ENCODE measurements at places on chromosomes 11 and 22. TPM values are rescaled to one million over a fixed set of nuclear protein-coding genes. Genes with fewer than 3 reads are reported as not detected.

DNA sequence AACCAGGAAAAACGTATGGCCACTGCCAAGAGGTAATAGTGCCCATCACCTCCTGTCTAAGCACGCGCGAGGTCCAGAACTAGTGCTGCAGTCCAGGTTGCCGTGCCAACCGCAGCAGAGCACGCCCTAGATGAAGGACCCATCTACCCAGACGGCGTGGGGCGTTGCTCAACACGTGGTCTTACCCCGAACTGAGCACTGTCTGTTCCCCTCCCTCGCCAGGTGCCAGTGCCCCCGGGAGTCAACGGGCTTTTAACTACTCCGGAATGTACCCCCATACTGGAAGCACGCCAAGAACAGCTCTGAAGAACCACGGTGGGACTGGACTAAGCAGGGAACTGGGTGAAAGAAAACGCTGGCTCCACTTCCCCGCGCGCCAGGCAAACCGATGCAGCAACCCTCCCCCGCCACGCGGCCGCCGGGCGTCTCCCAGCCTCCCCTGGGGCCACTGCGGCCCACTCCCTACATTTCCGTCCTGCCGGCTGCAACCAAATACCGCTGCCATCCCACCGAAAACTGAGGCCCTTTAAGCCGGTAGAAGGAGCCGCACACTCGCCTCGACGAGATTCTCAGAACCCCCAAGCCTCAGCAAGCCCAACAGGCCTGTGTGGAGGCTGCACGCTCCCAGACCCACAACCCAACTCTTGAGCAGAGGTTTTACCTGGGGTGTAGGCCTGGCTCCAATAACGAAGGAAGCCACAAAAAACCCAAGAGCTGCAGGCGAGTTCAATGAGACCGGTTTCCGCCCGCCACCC, at the start of gene HSPA8:
TSS of gene HSPA8 (minus strand) at position 734 of the 755 bp plus-strand sequence. CDS start 812 bp downstream, outside the sequence.
- no peak for DNase-seq

- no peak for DNase-seq
Measured at GRCh38 chr22:48167238-48167637, 1404.8 kb downstream of the TBC1D22A start.

DNA sequence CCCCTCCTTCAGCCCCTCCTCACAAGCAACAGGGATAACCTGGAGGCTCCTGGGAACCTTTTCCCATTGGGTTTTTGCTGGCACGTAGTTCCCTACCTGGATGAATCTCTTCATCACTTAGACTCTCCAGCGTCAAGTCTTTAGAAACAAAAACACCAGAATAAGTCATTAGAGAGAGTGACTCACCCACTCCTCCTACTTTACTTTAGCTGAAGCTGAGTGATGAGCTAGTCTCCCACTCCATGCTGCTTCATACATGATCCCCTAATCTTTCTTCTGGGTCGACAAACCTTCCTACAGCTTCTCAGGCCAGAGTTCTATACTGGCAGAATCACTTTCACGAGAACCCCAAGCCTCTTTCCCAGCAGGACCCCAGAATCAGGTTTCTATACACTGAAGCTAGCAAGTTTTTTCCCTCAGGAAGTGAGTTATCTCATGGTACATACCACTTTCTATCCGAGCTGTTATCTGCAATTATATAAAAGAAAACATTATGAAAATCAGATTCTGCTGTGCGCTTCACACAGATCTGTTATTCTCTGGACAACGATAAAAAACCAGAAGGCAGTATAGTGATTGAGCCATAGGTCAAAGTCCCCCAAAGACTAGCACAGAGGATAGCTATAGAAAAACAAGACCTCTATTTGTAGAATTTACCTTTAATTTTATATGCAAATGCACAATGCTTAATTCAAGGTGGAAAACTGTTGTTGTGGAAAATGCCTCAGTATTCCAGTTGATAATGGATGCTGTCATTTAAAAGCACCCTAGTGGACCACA, 18.7 kb downstream of the DRICH1 start:
- DNase-seq, result no peak

GRCh38 chr11:34502949-34503348, 10.6 kb downstream of the ELF5 start:
- no peak for DNase-seq

DNA sequence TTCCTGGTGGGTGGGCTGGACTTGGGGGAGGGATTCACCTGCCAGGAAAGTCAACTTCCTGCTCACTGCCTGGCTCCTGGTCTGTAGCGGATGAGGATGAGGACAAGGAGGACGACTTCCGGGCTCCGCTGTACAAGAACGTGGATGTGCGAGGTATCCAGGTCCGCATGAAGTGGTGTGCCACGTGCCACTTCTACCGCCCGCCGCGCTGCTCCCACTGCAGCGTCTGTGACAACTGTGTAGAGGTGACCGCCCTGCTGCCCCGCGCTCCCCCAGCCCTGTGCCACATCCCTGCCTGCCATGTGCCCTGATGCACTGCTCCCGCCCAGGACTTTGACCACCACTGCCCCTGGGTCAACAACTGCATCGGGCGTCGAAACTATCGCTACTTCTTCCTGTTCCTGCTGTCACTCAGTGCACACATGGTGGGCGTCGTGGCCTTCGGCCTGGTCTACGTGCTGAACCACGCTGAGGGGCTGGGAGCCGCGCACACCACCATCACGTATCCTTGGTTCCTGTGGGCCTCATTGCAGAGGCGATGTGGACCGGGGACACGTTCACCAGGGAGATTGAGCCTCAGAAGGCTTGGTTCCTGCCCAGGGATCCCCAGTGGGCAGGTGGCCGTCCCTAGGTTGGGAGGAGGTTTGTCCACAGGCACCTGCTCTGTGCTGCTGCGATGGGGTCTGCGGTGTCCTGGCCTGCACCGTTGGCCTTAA, 7.9 kb downstream of the ZDHHC8 start:
- DNase-seq, result no peak

GRCh38 chr11:1515082-1516060, 28.8 kb upstream of the MOB2 start:
- no peak for DNase-seq

GRCh38 chr22:21902296-21903087, 35.0 kb upstream of the MAPK1 start:
- DNase-seq, result no peak

DNA sequence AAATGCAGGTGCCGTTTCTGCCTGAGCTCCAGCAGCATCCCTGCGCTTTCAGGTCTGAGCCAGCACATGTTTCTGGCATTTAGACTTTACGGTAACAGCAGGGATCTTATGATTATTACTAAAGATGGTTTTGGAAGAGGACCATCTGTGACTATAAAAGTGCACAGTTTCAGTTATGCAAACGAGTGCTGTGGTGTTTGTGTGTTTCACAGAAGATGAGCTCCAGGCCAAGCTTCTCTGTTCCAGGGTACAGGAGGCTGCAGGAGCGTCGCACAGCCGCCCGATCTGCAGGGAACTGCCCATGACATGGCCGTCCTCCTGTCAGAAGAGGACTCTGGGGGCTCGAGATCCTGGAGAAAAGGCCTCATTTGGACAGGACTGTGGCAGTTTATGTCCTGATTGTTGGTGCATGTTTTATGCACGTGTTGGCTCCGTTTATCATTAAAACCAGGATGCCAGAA, 297.3 kb downstream of the TBC1D22A start:
- no peak for DNase-seq

- DNase-seq, result peak; percentile 15
Measured at GRCh38 chr22:22397292-22397870, 111.2 kb downstream of the ZNF280B start.

DNA sequence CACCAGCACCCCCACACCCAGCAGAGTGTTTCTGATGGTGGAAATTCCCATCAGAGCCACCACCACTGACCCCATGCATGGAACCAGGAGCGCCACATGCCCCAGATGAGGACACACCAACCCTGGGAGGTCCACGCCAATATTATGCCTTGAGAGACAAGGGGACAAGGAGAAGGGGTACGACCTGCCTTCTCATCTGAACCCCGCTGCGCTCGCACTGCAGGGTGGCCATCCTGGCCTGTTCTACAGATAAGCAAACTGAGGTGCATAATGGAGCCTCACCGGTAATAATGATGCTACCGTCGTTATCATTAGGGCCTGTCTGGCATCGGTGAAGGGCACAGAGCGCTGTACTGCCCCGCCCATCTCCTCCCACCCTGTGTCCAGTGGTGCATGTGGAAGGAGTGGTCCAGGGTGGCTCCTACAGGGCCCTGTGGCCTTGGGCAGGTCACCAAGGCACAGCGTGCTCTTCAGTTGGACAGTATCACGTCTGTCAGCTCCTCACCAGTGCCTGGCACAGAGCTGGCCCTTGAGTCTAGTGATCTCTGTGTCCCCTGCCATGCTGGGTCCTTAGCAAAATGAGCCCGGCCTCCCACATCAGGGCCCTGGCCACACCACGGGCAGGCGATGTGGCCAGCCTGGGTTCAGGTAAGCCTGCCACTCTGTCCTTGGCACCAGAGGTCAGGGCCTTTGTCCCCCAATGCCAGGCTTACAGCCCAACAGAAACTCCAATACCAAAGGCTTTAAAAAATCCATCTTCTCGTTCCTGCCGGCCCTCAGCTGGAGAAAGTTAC, 92.2 kb downstream of the PHF21B start:
- DNase-seq, result no peak

DNA sequence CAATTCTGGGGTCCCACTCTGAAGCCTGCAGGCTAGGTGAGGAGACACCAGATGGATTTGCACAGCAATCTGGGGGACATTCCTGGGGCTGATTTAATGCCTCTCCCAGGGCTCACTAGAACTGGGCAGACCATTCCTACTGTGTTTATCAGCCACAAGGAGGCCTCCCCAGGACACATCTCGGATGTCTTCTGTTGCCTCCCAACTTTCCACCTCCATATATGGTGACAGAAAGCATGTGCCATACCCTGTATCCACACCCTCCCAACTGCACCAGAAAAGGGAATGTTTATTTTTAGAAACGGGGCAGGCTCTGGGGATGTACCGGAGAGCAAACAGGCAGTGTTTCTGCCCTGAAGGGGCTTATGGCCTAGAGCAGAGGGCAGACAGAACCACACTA, 181.8 kb downstream of the CSNK2A3 start:
- no peak for DNase-seq

GRCh38 chr11:16015741-16016467, 340.4 kb downstream of the SOX6 start:
- DNase-seq, result no peak

GRCh38 chr22:41302811-41303210, 1.5 kb downstream of the ZC3H7B start:
- DNase-seq, result no peak

DNA sequence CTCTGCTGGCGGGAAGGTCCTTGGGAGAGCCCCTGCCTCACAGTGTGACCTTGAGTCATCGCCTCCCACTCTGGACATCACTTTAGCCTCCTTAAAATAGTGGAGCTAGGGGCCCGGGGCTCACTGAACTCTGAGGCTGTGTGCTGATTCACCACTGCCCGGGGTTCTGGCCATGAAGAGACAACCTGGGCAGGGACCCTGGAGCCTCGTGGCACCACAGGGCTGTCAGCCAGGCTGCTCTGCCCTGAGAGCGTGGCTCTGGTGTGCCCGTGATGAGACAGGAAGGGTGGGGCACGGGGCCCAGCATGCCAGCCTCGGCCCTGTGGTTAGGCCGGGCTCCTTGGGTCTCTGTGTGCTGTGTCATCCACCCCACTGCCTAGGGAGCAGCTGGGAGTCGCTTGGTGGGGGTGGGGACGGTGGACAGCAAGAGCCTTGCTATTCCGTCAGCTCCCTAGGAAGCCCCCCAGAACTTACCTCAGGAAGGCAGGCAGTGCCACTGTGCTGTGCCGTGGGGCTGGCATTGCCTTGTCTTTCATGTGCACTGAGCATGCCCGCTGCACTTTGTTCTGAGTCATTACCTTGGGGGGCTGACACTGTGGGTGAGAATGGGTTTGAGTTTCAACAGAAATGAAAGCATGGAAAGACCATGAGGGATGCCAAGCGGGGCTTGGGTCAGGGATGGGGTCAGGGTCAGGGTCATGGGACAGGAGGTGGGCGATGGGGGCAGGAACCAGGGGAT, 31.7 kb downstream of the TPCN2 start:
- DNase-seq, result no peak

DNA sequence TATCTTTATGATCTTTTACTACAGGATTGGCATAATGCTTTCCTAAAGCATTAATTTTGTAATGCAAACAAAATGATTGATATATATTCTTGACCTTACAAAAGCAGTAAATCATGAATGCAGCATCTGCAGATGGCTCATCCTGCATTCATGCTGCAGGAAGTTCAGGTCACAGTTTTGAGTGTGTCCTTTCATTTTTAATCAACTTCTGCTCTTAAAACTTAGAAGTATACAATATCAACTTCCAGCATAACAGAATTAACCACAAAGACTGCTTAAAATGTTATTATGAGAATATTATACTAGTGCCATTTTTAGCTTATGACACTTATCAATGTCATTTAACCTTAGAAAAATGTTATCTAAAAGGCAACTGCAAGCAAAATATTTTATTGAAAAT, 54.0 kb downstream of the SLC36A4 start:
- no peak for DNase-seq

DNA sequence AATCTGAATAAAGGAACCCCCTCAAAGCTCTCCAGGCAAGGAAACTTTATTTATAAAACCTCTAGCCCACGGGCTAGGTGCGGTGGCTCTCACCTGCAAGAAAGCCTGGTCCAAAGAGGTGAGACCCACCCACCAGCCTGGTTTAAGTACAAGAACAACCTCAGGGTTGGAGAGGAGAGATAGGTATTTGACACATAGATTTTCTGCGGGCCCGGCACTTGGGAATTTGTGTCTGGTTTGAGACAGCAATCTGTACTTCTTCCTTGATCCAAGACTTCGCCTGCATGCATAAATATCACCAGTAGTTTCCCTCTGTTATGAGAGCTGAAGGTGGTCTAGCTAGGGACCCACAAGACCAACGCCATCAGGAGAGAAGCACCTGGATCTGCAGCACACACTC, 73.2 kb upstream of the CAPRIN1 start:
- no peak for DNase-seq

GRCh38 chr11:12547953-12548650, 126.1 kb upstream of the TEAD1 start:
- DNase-seq, result no peak

- DNase-seq, result no peak
Measured at GRCh38 chr11:44605068-44605708, 39.7 kb downstream of the CD82 start.

GRCh38 chr11:27178859-27179258, 138.2 kb downstream of the BBOX1 start:
- no peak for DNase-seq

DNA sequence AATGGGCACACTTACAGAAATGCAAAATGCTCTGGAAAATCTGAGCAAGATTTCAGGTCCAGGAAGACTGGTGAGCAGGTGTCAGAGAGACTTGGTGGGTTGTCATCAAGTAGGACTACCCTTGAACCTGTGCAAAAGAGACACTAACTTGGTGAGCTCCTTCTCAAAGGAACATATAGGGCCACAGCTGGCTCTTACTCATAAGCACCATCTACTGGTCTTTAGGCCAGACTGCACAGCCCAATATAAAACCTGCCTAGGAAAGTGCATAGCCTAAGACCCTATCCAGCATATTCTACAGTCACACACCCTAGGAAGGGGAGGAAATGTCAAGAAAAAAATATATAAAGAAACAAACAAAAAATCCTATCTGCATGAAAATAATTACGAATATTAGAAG, 18.2 kb upstream of the OR10W1 start:
- peak; percentile 7 for DNase-seq

The C1QTNF4 gene
- 3.1 TPM for total RNA-seq

The NCAM1 gene
- total RNA-seq, result 3.1 TPM

The CRYBB3 gene
- 0.43 TPM for total RNA-seq

The ANKK1 gene
- 0.17 TPM for total RNA-seq

The KCNE3 gene
- 4.9 TPM for total RNA-seq

The CLMP gene
- 27.7 TPM for total RNA-seq

The OPCML gene
- not detected for total RNA-seq

All from epithelial cell of proximal tubule (primary cell).